ENCODE measurements at places on chromosomes 11 and 22.

- no peak for DNase-seq
Observed at GRCh38 chr11:117579161-117579560, 217.9 kb downstream of the DSCAML1 start.

GRCh38 chr11:82988936-82989627, 82.6 kb downstream of the RAB30 start:
- no peak for DNase-seq

DNA sequence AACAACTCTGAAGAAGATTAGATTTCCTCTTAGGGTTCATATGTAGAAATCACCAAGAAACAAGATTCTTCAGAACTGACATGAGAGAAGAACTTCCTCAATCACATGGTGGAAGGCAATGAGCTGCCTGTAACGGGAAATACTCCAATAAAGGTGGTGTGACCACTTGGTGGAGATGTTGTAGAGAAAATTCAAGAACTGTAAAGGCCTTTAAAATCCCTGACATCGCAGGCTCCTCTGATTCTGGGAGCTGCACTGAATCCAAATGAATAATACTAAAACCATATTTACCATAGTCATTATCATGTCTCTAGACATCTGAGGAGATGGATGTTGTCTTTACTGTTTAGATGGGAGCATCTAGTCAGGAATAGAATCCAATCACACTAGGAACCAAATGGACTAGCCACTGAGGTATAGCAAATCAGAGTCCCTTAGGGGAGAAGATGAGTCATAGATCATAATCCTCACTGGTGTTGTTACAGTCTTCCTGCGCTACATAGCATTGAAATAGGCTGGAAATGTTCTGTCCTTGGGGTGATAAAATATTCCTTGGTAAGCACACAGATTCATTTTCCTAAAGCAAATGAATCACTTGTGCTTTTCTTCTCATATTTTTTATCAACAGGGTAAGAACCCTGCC, 321.6 kb upstream of the TENM4 start:
- no peak for DNase-seq

DNA sequence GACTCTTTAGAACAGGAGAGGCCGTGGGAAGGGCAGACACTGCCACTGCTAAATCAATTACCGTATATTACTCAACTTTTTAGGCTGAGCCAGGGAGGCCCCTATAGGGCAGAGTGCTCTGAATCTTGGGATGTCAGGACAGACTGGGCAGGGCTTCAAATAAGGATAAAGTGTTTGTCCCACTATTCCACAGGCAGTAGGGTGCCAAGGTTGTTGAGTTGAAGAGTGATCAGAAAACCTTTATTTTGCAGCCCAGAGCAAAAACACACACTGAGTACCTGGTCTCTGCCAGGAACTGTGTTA, 1.6 kb upstream of the B4GAT1 start:
- no peak for DNase-seq

GRCh38 chr22:29109822-29110221, 37.0 kb downstream of the KREMEN1 start:
- DNase-seq = no peak

GRCh38 chr22:42918500-42918899, 61.4 kb upstream of the ARFGAP3 start:
- DNase-seq = no peak

DNA sequence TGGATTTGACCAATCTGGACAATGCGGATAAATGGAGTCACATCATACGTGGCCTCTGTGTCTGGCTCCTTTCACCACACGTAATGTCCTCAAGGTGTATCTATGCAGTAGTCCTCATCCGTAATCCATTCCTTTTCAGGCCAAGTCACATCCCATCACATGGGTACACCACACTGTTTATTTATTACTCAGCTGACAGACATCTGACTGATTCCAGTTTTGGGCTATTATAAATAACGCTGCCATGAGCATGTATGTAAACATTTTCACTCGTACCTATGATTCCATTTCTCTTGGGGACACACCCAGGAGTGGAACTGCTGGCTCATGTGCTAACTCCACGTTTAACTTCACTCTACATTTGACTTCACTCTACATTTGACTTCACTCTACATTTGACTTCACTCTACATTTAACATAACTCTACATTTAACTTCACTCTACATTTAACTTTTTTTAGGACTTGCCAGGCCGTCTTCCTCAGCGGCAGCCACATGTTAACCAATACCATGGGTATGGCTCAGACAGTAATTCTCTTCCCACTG, 52.1 kb downstream of the SHANK2 start:
- no peak for DNase-seq

DNA sequence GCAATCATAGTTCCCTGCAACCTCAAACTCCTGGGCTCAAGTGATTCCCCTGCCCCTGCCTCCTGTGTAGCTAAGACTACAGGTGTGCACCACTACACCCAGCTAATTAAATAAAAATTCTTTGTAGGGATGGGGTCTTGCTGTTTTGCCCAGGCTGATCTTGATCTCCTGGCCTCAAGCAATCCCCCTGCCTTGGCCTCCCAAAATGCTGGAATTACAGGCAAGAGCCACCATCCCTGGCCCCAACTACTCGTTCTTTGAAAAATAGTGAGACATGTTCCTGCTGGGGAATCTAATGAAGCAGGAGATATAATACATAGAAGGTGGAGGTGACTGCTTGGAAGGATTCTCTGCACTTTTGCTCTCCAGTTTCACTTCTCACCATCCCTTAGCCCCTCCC, 40.1 kb upstream of the RFPL3 start:
- DNase-seq = no peak

- no peak for DNase-seq
Observed at GRCh38 chr11:80694385-80694784, 1253.6 kb upstream of the TENM4 start.

- no peak for DNase-seq
Observed at GRCh38 chr11:76455931-76456330, 11.1 kb downstream of the EMSY start.

- DNase-seq = no peak
Observed at GRCh38 chr11:112002491-112003216, 22.6 kb upstream of the DLAT start.

- DNase-seq = no peak
Observed at GRCh38 chr11:3824714-3825472, 15.9 kb downstream of the RHOG start.

DNA sequence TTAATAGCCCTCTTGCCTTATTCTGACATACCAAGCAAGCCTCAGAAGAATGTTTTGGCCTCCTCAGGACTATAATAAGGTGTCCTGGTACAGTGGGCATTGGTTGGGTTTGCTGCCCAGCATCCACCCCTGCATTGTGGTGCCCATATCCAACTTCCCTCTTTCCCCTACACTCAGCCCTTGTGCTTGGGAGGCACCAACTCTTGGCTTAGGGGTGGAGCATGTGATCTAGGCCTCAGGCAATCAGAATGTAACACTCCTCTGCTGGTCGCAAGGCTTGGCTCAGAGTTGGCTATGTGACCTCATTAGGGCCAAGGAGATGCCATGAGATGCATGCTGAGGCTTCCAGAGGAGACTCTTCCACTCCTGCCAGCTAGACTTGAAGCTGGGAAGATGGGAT, 123.0 kb downstream of the CSNK2A3 start:
- no peak for DNase-seq

GRCh38 chr11:30446520-30446919, 123.6 kb downstream of the ARL14EP start:
- DNase-seq = no peak

GRCh38 chr22:31678748-31679147, 16.7 kb upstream of the PISD start:
- DNase-seq = no peak

Data from DMS 273 treated with DMSO at 0.1 percent for 48 hours (cell line).